Left colon (tissue), 2 donors: ENCODE measurements at places on chromosomes 1 and 21. TPM values are rescaled to one million over a fixed set of nuclear protein-coding genes. Genes with fewer than 3 reads are reported as not detected.

The ACTN2 gene
- total RNA-seq: not detected

DNA sequence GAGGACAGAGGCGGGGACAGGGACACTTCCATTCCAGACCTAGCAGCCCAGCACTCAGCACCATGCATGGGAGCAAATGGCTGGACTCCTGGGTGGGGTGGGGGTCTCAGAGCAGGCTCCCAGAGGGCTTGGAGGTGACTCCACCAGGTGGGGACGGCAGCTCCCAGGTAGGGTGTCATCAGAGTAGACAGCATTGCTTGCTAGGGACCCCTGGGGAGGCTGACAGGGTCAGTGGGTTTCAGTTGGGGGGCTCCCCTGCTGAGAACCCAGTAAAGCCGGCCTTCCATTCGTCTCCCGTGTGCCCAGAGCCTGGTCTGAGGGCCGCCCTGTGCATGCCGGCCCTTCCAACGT lies 4.8 kb upstream of the GJC2 start:
- no peak for DNase-seq

- DNase-seq: peak; percentile 93
Observed at GRCh38 chr1:208243967-208244916, at the start of gene PLXNA2. PLXNA2 (minus strand) TSS chr1:208244384; CDS start chr1:208217922, 26,462 bp downstream.

- DNase-seq: no peak
Observed at GRCh38 chr1:3831689-3832088, 25.3 kb downstream of the CEP104 start.

The S100A7 gene
- total RNA-seq: not detected

The OR4F16 gene
- total RNA-seq: not detected

GRCh38 chr1:236724506-236724905 lies 38.2 kb downstream of the ACTN2 start:
- no peak for DNase-seq

DNA sequence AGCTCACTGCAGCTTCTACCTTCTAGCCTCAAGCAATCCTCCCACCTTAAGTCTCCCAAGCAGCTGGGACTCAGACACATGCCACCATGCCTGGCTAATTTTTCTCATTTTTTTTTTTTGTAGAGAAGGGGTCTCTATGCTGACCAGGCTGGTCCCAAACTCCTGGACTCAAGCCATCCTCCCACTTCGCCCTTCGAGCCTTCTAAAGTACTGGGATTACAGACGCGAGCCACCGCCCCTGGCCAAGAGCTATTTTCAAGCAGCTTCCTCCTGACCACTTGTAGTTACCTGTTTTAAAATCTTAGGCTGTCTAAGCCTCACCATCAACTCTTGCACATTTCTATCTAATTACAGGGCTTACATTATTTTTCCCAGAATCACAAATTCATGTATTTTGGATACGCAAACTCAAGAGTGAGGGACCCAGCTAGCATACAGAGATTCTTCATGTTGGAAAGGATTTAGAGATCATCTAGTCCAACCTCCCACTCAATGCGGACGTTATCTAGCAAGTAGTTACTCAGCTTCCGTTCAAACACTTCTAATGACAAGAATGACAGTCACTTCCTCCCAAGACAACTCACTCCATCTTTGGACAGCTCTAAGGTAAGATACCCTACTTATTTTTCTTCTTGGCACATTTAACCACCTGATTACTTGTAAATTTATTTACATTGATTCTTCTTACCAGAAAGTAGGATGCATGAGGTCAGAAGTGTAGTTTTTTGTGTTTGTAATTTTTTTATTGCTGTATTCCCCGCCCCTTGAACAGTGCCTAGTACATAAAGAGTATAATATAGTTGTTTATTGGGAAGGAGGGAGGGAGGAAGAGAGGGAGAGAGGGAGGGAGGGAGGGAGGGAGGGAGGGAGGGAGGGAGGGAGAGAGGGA lies 65.4 kb downstream of the LUZP1 start:
- DNase-seq: peak; percentile 62

DNA sequence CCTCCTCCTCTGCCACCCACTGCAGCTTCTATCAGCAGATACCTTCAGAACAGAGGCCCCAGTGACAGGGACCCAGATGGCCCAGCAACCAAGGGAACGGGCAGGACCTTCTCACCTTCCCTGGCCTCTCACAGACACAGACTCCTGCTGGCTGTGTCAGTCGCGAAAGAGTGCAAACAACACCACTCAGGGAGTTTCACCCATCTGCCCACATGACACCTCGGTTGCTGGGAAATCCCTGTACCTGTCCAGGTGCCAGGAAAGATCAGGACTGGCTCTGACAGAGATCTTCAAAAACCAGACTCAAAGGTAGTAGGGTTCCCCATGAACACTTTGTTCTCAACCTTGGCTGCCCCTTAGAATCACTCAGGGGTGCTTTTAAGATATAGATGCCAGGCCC lies 83.5 kb upstream of the HIVEP3 start:
- DNase-seq: no peak

DNA sequence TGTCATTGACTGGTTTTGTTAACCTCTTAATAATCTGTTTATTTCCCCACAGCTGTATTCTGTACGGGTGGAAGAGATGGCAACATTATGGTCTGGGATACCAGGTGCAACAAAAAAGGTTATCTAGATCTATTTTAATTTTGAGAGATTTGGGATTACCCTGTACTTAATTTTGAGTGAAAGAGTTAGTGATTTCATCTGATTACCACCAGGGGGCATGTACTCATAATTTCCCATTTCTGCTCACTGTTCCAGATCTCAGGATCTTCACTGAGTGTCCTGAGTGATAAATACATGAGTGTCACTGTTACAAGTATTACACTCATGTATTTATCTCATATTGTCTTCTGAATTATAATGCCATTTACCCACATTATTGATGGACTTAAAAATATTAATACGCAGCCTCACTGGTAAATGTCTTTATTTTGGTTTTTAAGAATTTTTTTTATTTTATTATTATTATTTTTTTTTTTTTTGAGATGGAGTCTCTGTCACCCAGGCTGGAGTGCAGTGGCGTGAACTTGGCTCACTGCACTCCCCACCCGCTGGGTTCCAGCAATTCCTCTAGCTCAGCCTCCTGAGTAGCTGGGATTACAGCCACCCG lies 27.4 kb downstream of the DTL start:
- DNase-seq: no peak

The NENF gene
- total RNA-seq: 26.6 TPM

DNA sequence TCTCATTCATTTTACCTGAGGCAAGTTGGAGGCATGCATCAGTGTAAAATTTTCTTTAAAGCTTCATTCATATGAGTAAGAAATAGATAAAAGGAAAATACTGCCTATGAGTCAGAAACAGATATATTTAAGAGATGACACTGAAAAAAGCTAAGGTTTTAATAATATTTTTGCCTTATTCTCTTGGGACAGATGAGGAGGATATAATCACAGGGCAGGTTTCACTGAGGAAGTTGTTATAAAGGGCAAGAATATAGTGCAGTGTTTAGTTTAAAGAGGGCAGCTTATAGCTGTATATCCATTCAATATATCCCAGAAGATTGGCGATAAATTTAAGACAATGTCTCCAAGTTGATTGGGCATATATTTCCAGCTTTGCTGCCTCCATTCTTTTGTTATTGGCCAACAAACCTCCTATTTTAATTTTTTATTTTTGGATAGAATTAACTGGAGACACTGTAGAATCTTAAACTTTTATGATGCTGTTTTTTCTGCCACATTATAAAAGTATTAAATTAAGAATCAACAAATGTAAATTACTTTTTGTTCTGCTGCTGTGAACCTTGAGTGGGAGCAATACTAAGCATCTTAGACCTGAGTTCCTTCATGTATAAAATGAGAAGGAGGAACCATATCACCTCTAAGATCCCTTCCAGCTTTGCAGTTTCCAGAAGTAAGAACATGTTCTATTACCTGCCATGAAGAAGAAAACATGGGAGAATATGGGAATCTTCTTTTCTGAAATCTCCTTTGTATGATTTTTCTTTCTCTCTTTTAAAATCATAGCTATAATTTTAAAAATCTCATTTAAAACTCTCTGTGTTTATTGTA lies 171.6 kb downstream of the S1PR1 start:
- DNase-seq: no peak

GRCh38 chr1:167763525-167764220 lies 41.9 kb downstream of the MPZL1 start:
- no peak for DNase-seq

GRCh38 chr21:27507695-27508094 lies 540.8 kb upstream of the ADAMTS5 start:
- no peak for DNase-seq

- DNase-seq: no peak
Observed at GRCh38 chr1:159804924-159805323, 2.8 kb downstream of the FCRL6 start.

The ZNF683 gene
- total RNA-seq: not detected

The NBPF6 gene
- total RNA-seq: 0.34 TPM

DNA sequence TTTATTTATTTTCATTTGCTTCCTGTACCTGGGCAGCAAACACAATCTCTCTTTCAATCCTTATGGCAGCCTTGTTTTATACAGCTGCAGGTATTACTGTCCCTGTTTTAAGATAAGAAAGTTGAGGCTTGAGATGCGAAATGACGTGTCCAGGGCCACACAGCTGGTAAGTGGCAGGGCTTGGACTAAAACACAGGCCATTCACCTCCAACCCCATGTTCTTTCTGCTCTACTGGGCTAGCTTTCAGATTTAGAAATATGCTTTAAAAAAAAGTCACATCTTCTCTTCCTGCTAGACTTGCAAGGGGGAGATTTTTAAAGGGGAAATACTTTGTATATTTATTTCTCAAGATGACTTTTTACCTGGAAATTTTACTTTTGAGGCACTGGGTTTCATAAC lies 62.8 kb downstream of the CNST start:
- no peak for DNase-seq

GRCh38 chr1:207056673-207057072 lies 3.6 kb downstream of the PFKFB2 start:
- peak; percentile 65 for DNase-seq

- DNase-seq: no peak
Observed at GRCh38 chr1:109814993-109815786, 51.5 kb upstream of the EPS8L3 start.

The DDR2 gene
- 36.9 TPM for total RNA-seq

The CCDC27 gene
- not detected for total RNA-seq

GRCh38 chr1:176949033-176949662 lies 215.4 kb downstream of the ASTN1 start:
- DNase-seq: no peak

DNA sequence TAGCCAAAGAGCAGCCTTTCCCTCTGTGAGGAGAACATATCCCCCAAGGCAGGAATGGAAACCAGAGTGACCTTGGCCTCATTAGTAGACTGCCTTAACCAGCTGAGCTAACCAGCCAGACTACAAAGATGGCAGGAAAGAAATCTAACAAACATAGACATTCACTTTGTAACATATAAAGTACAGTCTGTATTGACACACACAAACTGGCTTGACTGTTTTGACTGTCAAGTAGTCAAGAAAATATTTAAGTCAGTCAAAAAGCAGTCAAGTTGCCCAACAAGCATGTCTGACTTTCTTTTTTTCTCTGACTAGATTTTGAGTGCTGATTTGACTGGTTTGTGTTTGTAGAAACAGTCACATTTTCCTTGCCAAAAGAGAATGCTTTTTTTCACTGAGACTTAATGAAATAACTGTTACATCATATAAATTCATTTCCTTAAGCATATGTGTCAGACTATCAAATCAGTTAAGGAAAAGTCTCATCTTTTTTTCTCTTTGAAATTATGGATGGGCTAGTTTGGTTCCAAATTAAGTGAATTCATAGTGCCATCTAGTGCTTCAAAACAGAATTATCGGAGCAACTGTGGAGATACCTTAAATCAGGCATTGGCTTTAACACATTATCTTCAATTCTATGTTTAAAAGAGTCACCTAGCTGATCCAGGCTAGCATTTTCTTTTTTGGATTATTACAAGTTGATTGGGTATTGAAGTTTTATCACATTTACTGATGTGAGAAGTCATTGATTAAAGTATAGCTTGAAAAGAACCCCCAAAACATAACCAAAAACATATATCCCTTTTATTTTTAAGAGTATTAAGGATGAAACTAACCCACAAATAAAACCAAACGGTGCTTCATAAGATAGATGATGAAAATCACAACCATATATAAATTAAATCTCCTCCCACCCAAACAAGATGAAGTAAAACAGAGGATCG lies 75.0 kb downstream of the ATP6V1G3 start:
- no peak for DNase-seq

DNA sequence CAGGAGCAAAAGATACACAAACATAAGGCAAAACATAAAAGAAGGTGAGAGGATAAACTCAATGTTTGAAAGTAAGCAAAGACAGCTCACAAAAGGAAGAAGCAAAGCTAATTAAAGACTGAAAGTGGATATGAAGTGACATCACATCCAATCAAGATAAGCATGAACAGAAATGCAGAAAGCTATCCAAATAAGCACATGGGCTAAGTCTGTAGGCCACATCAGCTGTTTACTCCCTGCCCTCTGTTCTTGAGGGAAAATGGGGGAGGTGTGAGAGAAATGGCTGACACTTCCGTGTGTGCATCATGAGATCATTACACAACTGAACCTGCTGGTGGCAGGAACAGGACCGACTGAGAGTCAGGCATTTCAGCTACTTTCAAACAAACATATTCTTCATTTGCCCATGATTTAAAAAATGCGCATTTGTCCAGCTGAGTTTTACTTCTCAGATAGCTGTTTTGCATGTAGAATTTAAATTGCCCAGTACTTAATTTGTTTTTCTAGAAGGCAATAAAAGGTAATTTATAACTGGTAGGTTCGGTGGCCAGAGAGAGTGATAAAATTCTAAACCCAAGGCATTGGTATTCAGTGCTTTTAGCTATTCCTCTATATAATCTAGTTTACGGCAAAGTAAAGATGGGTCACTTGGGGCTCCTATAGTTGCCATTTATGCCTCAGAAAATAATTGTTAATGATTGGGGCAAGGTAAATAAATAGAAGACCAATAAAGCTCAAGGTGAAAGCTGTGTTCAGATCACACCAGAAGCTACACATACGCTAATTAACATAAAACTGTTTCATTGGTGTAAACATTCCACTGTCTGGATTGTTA lies 27.2 kb upstream of the MAN1A2 start:
- peak; percentile 20 for DNase-seq

DNA sequence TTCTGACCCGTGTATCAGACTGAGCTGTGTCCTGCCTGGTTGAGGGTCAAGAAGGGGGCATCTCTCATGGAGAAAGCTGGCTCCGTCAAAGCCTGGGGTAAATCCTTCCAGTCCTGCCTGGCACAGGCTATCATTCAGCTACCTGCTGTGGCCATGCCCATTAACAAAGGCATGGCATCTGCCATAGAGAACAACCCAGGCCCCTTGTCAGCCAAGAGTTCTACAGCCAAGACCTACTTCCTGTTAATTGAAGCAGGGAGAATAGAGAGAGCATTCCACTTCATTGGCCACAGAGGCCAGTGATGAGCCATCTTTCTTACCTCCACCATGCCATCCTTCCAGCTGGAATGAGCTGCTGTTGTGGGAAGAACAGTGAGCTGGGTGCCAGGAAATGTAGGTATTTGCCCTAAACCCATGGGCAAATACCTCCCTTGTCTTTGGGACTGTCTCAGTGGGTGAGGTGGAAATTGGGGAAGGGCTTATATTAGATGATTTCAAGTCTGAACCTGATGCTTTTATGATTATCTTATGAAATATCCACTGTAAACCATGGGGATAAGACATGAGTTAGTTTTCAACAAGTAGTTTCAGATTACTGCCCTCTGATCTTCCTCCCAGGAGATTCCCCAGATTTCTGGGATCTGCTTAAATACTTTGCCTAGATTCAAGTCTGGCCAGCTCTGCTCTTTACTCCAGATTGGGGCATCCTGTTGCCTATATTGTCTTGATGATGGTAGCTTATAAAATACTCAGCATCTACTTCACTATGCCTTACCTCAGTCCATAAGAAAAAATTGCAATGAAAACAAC lies 11.2 kb upstream of the KCNQ4 start:
- DNase-seq: no peak

The PIGC gene
- total RNA-seq: 24.1 TPM
